ENCODE measurements at places on chromosomes 5 and 9.
A peak's percentile ranks its signal among the peaks of the same experiment; 100 is the strongest.

DNA sequence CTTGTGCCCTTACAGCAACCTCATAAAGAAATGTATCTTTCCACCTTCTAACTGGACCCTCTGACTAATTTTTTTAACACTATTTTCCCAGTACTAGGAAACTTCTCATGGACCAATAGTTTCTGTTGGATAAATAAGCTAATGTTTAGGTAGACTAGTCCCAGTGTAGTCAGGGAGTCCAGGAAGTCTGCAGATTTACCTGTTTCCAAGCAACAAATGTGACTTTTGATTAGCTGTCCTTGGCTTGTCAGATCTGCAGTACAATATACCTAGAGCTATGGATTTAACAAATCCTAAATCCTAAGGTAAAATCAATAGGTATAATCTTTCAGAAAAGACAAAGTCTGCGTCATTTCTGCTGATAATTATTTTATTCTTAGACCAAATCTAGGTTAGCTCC, 55.7 kb downstream of the FAM174A start:
- DNase-seq: no peak

GRCh38 chr9:6051511-6051950, 36.1 kb upstream of the RANBP6 start:
- no peak for DNase-seq

- peak; percentile 42 for DNase-seq
Measured at GRCh38 chr5:103561685-103562452, 720 bp downstream of the NUDT12 start.

GRCh38 chr5:110034056-110034600, 344.4 kb downstream of the MAN2A1 start:
- no peak for DNase-seq

- no peak for DNase-seq
Measured at GRCh38 chr5:87997662-87998061, 271.0 kb downstream of the TMEM161B start.

DNA sequence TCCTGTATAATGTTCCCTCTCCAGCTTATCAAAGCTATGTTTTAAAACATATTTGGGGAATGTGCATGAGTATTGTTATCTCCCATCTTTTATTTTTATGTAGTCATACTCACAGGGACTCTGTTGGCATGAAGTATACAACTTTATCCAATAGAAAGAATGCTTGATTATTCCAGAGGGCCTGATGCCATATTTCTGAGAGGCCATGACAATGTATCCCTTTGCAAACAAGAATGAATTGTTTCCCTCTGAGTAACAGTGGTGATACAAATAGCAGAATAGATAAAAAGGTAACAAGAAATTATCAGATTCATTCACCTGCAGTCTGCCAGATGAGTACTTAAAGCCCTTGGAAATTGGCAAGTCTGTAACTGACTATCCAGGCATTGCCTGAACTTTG, 125.9 kb downstream of the PLK2 start:
- no peak for DNase-seq

DNA sequence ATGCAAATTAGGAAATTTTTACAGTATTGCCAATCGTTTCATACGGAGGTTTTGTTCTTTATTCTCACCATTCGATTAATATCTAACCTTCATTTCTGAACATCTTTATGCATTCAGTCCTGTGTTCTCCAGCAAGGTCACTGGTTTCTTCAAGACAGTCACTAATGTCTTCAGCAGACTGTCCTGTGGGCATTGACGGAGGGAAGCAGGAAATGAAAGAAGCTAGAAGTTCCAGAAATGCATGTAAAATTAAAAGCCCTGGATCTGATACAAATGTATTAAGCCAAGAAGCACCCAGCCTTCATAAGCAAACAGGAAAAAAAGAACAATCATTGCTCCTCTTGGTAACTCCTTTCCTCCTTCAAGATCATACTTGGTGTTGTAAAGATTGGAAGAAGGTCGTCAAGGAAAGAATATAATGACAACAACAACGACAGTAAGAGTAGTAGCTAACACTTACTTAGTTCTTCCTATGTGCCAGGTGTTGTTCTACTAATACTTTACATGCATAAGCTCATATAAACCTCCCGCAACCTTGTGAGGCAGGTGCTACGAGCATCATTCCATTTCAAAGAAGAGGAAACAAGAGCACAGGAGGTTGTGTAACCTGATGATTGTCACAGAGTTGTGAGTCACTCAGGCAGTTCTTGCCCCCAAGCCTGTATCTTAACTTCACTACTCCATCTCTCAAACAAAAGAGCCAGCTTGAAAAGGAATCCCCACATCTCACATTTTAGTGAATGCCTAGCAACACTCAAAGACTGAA, 59.9 kb upstream of the CER1 start:
- DNase-seq: no peak

DNA sequence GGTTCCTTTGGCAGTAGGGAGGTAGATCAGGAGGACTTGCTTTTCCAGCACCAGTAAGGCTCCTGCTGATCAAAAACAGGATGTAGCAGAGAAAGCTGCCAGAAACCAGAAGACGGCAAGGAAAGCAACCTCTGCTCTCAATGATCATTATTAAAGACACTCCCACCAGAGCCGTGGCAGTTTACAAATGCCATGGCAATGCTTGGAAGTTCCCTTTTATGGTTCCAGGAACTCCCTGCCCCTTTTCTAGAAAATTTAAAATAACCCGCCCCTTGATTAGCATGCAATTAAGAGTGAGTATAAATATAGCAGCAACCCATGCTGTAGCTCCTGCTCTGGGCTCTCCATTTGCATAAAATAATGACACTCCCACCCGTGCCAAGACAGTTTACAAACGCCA, 16.1 kb downstream of the EQTN start:
- no peak for DNase-seq

DNA sequence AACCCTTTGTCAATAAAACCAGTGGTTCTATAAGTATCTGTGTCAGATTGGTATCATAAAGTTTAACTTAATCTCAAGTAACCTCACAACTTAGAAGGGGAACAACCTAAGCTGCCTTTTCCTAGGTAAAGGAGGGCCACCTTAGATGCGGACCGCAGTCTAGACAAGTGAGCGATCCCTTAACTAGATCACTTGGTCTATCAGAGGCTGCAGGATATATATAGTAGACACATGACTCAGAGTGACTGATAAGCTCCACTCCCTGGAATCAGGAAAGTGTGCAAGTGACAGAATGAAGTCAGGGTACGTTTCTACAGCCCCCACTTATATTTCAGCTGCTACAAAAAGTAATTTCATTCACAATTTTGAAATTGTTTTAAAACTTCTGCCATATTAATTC, 7.4 kb downstream of the REEP5 start:
- DNase-seq: no peak

DNA sequence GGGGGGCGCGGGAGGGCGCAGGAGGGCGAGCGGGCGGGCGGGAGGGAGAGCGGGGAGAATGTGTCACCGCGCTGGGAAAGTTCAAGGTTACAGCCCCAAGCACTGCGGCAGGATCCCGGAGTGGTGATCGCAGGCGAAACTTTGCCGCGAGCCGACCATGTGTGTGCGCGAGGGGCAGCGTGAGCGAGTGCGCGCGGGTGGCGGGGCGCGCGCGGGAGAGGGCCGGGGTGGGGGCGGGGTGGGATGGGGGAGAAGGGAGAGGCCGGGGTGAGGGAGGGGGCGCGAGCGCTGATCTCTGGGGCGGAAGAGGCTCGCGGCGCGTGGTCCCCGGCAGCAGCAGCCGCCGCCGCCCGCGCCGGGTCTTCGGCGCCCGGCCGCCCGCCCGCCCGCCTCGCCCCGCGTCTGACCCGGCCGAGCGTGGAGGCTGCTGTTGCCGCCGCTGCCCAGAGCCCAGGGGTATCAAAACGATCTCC, at the start of gene NFIB:
Gene NFIB, minus strand, starts transcription at position 191 of the 473 bp plus-strand sequence. CDS start 630 bp downstream, outside the sequence.
- peak; percentile 39 for DNase-seq

All from colonic mucosa (tissue), 4 donors.